ENCODE measurements at places on chromosomes 7 and 10.

GRCh38 chr7:69676247-69676646 is 78.0 kb downstream of the AUTS2 start:
- DNase-seq = no peak

DNA sequence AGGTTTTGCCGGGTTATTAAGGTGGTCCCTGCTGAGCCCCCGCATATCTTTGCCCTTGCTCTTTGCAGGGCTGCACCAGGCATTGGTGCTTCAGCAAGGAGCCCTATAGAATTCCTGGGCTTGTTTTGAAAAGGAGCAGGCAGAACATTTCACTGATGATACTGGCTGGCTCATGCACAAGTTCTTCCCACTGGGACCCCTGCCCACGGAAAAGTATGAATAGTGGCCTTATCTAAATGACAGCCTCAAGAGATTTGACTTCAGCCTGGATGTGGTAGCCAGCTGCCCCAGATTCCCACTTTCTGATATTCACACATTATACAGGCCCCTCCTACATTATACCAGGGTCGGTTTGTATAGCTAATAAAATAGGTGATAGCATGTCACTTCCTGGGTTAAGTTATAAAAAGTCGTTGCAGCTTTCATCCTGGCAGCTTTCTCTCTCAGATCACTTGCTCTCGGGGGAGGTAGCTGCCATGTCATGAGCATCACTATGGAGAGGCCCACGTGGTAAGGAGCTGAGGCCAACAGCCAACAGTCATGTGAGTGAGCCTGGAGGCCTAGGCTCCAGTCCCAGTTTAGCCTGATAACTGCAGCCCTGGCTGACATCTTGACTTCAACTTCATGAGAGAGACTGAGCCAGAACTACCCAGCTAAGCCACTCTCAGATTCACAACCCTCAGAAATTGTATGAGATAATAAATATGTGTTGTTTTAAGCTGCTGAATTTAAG is 16.8 kb upstream of the CRTAC1 start:
- no peak for DNase-seq

DNA sequence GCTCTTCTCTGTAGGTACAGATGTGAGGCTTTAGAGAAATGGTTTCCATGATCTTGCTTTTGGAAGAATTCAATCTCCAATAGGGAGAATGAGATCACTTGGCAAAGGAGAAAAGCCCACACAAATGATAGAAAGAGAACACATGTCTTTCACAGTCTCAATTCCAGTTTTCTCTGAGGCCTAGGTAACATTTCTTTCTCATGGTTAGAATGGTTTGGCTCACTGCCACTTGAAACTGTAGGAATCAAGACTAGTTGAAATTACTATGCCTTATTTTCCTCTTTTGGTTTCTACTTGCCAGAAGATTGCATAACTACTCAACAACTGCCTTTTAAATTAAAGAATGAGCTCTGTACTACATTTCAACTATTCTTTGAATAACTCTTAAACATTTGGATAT is 276.5 kb upstream of the TEX47 start:
- no peak for DNase-seq

DNA sequence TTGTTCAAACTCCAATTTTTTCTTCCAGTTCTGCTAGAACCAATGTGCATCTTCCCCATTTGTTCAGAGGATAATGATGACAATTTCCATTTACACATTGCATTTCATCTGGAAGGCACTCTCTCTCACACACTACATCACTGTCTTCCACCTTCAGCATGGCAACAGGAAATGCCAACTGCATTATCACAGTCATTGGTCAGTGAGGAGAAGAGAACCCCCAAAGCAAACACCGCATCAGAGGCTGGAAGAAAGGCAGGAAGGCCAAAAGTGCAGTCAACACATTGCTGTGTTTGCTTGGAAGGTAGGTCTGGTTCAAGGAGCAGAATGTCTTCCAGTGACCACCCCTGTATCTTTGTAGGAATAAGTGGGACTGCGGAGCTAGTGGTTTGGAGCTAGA is 192.2 kb upstream of the RHOBTB1 start:
- peak; percentile 59 for DNase-seq

- DNase-seq = no peak
These were observed 195.7 kb downstream of the HERPUD2 start for GRCh38 chr7:35499226-35499625.

DNA sequence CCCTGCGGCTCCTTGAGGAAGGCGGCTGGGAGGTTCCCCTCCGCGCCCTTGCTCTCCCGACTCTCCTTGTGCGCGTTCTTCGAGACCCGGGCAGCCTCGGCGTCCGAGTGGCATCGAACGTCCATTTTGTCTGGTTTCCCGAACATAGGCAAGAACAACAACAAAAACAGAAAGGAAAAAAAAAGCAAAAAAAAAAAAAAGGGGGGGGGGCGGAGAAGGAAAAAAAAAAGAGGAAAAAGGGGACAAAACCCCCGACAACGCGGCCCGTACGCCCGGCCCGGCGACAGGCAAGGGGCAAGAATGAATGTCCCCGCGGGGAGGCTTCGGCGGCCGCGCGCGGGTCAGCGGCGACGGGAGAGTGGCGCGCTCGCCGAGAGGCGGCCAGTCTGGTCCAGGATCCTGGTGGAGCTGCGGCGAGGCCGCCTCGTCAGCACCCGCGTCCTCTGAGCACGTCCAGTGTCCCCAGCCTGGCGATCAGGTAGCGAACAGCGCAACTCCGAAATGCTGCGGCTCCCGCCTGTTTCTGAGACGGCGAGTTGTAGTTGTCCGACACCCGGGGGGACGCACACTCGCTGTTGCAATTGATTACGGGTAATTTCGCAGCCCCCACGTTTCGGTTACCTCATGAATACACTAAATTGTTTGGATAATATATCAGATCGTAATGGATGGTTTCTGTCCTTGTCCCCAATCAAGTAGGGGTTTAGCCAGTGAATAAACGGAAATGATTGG is at the start of gene VAX1:
TSS of gene VAX1 (minus strand) at position 360 of the 732 bp plus-strand sequence. CDS start at position 146, 214 bp downstream.
- peak; percentile 31 for DNase-seq

- DNase-seq = no peak
These were observed 229.1 kb upstream of the DGKB start for GRCh38 chr7:15131661-15132060.

DNA sequence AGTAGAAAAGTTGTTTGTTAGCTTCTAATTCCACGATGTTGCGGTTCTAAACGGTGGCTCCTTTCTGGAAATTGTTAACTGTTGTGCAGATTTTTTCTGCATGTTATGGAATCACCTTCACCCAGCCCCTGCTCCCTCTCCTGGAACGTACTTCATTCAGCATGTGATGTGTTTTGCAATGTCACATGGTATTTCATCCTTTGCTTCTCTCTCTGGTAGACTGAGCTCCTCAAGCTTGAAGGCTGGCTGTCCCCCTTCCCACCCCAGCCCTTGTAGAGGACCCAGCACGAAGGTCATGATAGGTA is 4.4 kb downstream of the PPP2R2D start:
- DNase-seq = no peak

DNA sequence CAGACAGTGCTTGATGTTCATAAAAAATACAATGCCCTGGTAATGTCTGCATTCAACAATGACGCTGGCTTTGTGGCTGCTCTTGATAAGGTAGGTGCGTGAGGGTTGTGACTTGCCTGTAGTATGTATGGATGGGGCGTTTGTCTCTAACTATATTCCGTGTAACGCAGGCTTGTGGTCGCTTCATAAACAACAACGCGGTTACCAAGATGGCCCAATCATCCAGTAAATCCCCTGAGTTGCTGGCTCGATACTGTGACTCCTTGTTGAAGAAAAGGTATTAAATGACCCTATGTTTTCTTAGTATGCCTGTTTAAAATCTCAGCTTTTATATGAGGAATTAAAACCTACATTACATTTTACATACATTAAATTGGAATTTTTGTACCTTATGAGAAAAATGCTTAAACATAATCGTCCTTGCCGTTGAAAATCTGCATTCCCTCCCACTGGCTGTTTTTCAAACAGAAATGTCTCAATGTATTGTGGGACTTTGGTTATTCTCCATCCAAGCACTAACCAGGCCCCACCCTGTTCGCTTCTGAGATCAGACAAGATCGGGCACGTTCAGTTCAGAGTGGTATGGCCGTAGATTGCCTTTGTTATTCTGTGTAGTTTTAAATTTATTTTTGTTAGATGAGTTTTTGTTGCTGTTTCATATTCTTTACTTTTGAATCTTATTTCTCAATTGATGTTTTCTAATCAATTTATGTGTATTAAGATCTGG is 85.3 kb downstream of the CUL1 start:
- no peak for DNase-seq

- peak; percentile 81 for DNase-seq
These were observed 663.4 kb downstream of the INHBA start for GRCh38 chr7:41039386-41039953.

DNA sequence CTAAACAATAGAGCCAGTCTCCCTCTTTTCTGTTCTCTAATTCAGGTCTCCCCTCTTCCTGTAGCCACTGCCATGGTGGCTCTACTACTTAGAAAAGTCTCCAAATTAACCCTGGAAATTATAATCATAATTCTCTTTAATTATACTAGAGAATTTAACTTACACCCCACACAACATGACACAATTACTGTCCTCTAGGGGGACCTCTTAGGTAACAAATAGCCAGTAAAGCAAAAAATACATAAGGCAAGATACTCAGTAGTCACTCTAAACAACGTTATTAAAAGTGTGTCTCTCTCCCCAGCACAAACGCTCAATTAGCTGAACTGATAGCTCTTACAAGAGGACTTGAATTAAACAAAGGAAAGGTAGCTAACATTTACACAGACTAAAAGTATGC is 44.3 kb upstream of the ZNF107 start:
- DNase-seq = no peak

DNA sequence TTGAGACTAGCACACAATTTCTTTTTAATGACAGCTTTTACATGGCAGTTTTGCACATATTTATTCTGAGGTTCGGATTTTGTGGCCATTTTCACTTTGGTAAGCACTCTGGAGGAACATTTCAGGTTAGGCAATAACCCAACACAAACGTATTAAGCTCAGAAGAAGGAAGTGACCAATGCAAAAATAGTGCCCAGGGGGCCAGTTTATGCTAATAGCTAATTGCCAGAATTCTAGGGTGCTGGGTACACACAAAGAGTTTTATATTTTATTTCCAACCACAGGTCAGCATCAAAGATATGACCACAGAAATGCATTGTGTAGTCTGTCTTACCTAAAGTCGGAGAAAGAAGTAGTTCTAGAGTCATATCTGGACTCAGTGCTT is 8.4 kb upstream of the AGR2 start:
- no peak for DNase-seq

DNA sequence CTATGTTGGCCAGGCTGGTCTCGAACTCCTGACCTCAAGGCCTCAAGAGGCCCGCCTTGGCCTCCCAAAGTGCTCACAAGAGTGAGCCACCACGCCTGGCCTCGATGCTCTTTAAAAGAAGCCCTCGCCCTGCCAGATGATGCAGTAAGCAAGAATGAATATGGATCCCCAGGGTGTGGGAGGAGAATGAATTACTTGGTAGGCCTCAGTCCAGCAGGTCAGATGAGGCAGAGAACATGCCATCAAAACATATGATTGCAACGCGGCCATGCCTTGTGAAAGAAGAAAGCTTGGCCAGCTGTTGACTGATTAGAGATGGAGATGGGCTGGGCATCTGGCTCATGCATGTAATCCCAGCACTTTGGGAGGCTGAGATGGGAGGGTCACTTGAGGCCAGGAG is 68.7 kb downstream of the CAMK1D start:
- DNase-seq = no peak

Data from EH (cell line).